AG04450 (cell line): ENCODE measurements at places on chromosomes 1 and 21.
A peak's percentile ranks its signal among the peaks of the same experiment; 100 is the strongest.

GRCh38 chr1:227738820-227739219 lies 3.6 kb downstream of the SNAP47 start:
- no peak for DNase-seq

GRCh38 chr1:27489973-27490741 lies at the start of gene WASF2:
TSS of gene WASF2 (minus strand) at chr1:27490167. CDS start at chr1:27428890, 61,277 bp downstream.
- peak; percentile 92 for DNase-seq

GRCh38 chr1:8465013-8465412 lies 147.1 kb downstream of the SLC45A1 start:
- DNase-seq = no peak

DNA sequence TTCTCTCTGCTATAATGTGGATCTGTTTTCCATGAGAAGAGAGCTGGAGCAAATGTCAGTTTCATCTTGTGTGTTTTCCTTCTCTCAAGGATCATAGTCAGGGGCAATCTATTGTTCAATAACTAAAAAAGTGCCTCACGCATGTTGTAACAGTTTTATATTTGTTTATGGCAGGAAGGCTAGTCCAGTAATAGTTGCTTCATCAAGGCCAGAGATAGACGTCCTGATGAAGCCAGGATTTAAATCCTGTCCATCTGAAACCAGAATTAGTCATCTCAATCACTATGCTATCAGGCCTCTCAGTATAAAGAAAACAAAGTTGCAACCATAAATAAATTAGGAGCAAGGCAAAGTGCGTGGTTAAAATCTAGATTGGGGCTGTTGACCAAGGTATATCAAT lies 30.2 kb upstream of the DUSP10 start:
- DNase-seq = no peak

DNA sequence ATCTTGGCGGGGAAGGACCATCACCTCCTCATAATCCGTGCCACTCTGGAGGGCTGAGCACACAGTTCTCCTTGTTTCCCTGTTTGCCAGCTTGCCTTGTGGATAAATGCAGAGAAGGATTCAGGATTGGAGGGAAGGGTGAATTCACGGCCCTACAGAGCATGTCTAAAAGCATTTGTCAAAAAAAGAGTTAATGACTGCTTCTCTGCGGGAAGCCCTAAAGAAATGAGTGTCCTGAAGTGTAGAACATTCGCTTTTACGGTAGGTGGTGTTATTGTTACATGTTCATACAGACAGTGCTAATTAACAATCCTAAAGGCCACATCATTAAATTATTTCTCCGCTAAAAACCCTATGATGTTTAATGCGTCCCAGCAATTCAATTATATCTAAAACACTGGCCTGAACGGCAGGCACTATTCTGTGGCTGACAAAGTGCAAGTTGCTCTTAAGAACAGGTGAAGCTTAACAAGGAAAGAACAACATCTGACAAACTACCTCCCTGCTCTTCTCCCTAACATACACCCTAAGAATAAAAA lies 112.3 kb upstream of the NFIA start:
- no peak for DNase-seq

DNA sequence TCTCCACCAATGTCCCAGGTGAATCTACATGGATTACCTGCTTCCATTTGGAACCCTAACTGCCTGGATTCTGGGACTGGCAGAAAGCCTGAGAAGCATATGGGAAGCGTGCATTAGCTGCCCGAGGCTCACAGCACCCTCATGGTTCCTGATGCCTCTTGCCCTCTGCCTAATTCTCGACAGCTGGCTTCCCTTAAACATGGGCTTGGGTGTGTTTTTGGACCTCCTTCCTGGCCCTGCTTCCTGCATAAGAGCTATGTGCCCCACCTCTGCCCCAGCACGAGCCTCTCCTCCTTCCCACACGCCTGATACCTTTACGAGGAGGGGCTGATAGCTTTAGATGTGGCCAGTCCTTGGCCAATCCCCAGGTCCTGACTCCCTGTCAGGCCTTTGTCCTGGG lies 152.4 kb upstream of the HMGB4 start:
- no peak for DNase-seq

DNA sequence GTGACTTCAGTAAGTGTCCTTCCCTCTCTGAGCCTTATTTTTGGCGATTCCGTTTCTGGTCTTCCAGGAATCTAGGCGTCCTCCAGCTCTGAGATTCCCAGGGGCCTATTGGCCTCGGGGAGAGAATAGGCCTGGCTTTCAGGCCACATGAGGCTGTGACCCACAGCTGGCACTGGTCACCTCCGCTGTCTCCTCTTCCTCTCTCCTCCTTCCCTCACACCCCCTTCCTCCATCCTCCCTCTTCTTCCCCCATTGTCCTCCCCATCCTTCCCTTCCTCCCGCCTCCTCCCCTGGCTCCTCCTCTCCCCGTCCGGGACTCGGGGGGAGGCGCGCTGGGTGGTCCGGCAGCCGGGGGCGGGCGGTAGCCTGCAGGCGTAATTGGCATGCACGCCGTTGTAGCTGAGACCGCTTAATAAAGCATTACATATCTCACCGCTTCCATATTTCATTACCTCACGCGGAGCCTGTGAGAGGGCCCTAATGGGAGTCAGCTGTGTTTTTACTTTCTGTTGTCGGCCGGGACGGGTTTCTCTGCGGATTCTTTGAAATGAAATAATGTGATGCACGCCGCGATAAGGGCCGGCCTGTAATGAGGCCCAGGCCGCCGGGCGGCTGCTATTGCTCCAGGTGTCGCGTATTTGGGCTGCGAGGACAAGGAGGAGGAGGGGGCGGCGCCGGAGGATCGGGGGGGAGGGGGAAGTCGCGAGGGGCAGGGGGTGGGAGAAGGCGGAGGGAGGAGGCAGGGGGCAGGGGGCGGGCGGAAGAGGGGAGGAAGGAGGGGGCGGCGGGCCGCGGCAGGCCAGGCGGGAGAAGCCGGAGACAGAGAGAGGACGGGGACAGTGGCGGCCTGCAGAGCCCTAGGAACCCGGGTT lies 95.3 kb downstream of the FOXD2 start:
- peak; percentile 29 for DNase-seq

DNA sequence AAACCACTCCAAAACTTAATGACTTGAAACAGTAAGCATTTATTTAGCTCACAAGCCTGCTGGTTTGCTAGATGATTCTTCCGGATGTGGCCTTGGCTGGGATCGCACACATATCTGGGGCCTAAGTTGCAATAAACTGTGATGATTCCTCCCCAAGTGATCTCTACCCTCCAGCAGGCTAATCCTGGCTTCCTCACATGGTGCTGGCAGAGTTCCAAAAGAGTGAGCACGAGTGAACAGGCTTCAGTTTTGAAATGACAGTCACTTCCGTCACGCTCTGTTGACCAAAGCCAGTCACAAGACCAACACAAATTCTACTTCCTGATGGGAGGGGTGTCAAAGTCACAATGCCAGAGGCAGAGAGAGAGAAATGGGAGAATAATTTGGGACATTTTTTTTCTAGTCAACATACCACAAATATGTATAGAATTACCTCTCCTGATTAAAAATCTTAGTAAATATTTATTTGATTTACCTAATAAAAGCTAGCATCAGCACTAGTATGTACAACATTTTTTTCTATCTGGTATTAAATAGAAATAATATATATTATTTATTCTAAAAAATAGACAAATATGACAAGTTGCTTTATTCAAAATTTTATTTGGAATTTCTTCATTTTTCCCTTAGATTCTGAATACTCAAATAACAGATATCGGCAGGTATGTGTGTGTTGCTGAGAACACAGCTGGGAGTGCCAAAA lies 292.7 kb downstream of the TPR start:
- no peak for DNase-seq

DNA sequence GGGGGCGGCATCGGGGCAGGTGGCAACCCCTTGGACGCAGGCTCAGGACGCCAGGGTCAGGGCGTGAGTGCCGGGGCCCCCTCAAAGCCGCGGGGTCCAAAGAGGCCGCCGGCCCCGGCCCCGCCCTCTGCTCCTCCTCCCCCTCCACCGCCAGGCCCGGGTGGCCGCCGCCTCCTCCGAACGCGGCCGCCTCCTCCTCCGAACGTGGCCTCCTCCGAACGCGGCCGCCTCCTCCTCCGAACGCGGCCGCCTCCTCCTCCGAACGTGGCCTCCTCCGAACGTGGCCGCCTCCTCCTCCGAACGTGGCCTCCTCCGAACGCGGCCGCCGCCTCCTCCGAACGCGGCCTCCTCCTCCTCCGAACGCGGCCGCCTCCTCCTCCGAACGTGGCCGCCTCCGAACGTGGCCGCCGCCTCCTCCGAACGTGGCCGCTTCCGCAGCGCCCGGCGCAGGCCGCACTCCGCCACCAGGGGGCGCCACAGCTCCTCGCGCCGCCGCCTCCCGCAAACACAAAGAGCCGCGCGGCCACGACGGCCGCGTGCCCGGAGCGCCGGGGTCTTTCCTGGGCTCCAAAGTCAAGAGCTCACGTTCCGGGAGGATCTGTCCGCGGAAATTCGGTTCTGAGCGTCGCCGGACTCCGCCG lies 19.3 kb upstream of the SAMD11 start:
- DNase-seq = no peak

GRCh38 chr1:28447679-28448078 lies 58.2 kb upstream of the RCC1 start:
- DNase-seq = no peak

- no peak for DNase-seq
Measured at GRCh38 chr1:172742599-172743500, 83.9 kb downstream of the FASLG start.

DNA sequence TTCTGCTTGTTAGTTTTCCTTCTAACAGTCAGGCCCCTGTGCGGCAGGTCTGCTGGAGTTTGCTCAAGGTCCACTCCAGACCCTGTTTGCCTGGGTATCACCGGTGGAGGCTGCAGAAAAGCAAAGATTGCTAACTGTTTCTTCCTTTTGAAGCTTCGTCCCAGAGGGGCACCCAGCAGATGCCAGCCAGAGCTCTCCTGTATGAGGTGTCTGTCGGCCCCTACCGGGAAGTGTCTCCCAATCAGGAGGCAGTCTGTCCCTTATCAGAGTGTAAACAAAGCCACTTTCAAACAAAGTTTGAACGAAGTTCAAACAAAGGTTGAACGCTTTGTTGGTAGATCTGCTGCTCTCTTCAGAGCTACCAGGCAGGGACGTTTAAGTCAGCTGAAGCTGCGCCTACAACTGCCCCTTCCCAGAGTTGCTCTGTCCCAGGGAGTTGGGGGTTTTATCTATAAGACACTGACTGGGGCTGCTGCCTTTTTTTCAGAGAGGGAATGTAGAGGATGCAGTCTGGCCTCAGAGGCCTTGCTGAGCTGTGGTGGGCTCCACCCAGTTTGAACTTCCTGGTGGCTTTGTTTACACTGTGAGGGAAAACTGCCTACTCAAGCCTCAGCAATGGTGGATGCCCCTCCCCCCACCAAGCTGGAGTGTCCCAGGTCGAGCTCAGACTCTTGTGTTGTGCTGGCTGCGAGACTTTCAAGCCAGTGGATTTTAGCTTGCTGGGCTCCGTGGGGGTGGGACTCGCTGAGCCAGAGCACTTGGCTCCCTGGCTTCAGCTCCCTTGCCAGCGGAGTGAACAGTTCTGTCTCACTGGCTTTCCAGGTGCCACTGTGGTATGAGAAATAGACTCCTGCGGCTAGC lies 401.8 kb downstream of the SRGAP2C start:
- no peak for DNase-seq

DNA sequence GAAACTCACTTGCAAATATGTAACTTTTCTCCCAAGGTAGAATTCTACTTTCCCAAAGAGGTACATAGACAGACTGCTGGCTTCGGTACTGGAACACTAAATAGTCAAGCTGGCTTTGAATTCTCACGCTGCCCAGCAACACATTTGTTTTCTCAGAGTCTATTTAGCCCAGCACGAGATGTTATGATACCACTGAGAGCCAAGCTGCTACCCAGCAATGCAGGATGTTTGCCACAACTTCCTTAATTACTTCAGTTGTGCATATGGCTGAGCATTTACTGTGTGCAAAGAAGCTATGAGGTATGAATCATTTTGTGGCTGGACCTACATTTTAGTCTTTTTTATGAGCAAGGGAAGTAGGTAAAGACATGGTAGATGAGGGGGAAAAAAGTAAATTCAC lies 793.2 kb downstream of the PLA2G4A start:
- DNase-seq = no peak

DNA sequence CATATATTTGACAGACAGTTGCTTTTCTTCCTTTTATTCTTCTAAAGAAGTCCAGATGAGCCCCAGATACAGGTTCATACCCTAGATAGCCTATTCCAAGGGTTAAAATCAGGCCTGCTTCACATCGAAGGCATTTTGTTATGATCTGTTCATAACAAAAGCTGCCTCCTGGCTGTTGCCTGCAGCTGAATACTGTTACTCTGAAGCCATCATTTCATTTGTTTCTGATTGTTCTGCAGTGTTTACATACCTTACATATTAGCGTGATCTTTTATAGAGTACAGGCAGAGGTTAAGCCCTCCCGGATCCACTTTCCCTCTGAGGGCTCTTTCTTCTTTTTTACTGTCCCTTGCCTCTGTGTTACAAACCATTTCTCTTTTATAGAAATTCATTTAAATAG lies 219.0 kb upstream of the HOOK1 start:
- peak; percentile 67 for DNase-seq

DNA sequence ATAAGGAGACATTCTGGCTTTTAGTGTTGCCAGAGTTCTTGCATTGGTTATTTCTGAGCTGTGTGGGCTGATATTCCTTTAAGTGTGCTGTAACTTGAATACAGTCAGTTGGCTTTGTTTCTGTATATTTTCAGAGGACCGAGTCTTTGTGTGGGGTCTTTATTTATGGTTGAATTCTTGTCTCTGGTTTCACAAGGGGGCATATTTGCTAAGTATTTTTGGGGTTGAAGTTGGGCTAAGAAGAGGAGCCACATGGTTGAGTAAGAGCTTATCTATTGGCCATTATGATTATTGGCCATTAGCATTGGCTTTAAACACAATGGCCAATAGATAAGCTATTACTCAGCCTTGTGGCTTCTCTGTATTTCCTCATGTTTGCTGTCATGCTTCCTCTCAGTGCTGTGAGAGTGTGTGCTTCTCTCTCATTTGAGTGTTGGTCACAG lies 26.3 kb upstream of the PTGFR start:
- no peak for DNase-seq

- DNase-seq = peak; percentile 24
Measured at GRCh38 chr1:171590022-171590421, 32.0 kb upstream of the MYOCOS start.

DNA sequence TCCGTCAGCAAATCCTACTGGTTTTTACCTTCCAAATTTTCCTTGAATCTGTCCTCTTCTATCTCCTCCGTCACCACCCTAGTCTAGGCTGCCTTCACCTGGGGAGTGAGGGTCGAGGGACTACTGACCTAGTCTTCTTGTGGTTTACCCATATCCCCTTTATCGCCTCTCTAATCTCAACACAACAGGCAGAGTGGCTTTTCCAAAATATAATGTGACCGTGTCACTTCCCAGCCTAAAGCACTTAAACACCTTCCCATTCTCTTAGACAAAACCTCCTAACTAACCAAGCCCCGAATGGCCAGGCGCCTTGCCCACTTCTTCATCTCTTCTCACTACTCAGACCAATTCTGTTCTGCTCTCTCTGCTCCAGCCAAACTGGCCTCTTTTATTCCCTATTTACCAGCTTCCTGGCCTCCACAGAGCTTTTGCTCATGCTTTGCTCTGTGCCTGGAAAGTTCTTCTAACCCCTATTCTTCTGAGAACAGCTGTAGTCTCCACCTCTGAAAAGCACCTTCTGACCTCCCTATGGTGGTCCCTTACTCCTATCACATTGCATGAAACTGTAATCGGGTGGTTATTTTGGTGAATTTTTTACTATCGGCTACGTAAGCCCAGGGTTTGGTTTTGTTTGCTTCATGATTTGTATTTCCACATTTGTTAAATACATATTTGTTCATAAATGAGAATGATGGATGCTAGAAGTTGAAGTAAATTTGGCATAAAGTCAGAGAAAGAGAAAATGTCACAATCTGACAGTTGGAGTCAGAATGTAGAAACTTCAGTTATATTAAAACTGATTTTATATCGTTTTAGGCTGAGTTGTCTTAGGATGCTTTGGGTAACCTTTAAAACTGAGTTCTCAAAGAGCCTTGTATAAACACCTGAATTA lies 1.2 kb upstream of the NBPF1 start:
- no peak for DNase-seq
